ENCODE measurements at places on chromosomes 4 and X. TPM values are rescaled to one million over a fixed set of nuclear protein-coding genes. Genes with fewer than 3 reads are reported as not detected.
A peak's percentile ranks its signal among the peaks of the same experiment; 100 is the strongest.

DNA sequence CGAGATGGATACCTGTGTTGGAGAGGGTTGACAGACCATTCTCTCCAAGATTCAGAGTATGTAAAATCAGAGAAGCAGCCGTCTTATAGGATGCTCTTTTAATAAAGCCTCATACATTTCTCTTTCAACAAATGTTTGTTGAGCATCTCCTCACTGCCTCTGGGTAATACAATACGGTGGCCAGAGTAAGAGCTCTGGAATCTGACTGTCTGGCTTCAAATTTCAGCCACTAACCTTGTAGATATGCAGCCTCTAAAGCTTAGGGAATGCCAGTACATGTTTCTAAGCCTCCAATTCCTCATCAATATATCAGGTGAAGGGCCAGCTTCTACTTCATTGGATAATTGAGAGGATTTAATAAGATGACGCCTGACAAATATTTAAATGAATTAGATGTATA lies 61.3 kb downstream of the CLNK start:
- peak; percentile 43 for DNase-seq

DNA sequence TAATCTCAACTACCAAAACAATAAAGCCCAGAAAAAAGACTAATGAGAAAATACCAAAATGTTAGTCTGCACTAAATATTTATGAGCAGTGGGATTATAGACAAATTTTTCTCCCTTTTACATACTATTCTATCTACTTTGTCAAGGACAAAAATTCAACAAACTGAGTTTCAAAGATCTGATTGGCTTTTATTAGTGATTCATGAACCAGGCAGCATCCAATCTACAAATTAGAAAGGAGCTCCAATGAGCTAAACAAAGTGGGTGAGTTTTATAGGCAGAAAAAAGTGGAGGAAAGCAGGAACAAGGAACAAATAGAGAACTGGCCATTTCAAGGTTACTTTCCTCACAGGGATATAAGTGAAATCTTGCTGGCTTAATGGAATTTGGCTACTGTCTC lies 24.4 kb upstream of the SH3KBP1 start:
- DNase-seq = no peak

PNMA6F gene
- not detected for polyA plus RNA-seq

- DNase-seq = peak; percentile 0
These were observed 130.8 kb downstream of the ENOX2 start for GRCh38 chrX:130772105-130772775.

DNA sequence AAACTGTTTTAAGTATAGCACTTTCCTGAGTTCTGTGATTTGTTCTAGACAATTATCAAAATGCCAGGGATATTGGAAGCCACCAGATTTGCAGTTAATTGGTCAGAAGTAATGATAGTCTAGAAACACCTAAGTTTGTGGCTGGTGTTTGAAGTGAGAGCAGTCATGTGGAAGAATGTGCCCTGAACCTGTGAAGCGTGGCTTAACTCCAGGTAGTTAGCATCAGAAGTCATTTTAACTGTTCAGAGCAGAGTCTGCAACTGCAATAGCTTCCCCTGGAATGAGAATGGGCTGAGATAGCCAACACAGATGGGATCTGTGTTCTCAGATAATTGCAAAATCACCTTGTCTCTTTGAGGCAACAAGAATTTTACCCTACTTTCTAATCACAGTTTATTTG lies 255.1 kb upstream of the GK2 start:
- no peak for DNase-seq

GRCh38 chrX:37926700-37927099 lies 79.3 kb upstream of the DYNLT3 start:
- no peak for DNase-seq

DNA sequence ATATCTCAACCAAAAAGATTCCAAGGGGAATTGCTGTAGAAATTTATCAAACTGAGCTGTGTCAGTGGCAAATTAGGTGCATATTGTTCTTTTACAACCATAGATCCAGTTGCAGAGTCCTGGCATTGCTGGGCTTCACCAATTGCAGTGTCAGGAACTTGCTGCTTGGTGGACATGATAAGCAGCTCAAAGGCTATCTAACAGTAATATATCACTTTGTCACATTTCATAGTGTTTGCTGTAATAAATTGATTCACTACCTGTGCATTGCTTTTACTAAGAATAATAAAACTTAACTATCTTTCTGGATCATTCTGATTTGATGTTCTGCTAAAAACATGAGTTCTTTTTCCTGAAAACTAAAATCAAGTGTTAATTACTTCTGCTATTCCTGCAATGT lies 30.9 kb upstream of the ACE2 start:
- no peak for DNase-seq

TMEM175 gene
- 27.9 TPM for polyA plus RNA-seq

DNA sequence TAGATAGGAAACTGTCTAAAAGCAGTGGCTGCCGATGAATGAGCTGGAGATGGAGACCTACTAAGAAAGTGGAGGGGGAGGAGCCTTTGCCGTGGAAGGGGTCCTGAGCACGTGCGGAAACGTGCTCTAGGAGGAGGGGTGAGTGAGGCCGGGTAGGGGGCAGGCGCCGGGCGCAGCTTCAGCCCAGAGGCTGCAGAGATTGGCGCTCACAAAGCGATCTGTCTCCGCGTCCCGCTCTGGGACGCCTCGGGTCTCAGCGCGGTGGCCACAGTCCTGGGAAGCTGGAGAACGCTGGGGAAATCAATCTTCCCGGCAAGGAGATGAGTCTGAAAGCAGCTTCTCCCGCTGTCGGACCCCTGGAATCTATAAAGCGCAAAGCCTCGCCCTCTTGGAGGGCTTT lies 444 bp upstream of the ARHGAP6 start:
- no peak for DNase-seq

GRCh38 chr4:33085709-33086108 lies 2365.5 kb downstream of the PCDH7 start:
- DNase-seq = no peak

GRCh38 chr4:89284828-89285227 lies 22.8 kb downstream of the GPRIN3 start:
- no peak for DNase-seq

Measured in AG04450 (cell line).